NCI-H1436 treated with DMSO at 0.1 percent for 48 hours (cell line): ENCODE measurements at places on chromosomes 2 and 18.

DNA sequence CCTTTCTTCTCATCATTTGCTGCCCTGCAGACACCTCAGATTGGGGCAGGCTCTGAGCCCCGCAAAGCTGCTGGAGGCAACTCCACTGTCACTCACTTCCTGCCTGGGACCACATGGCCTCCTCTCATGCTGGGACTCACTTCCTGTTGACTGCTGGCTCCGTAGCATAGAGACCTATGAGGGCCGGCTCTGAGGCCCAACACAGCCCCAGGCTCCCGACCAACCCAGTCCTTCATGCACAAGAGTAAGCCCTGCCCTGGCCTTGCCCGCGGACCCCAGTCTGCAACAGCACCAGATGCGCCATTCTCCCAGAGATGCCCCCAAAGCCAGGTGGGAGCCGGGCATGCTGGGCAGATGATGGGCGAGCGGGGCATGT, 55.7 kb downstream of the DNMT3A start:
- no peak for DNase-seq

GRCh38 chr2:186460465-186460864, 25.6 kb upstream of the ZC3H15 start:
- no peak for DNase-seq

GRCh38 chr2:9517118-9517782, 38.4 kb downstream of the ADAM17 start:
- DNase-seq = no peak

GRCh38 chr2:121046335-121046734, 238.7 kb downstream of the TFCP2L1 start:
- DNase-seq = no peak

GRCh38 chr2:8264981-8265380, 416.9 kb upstream of the ID2 start:
- DNase-seq = no peak

GRCh38 chr2:1538663-1539062, 125.4 kb downstream of the TPO start:
- DNase-seq = no peak

DNA sequence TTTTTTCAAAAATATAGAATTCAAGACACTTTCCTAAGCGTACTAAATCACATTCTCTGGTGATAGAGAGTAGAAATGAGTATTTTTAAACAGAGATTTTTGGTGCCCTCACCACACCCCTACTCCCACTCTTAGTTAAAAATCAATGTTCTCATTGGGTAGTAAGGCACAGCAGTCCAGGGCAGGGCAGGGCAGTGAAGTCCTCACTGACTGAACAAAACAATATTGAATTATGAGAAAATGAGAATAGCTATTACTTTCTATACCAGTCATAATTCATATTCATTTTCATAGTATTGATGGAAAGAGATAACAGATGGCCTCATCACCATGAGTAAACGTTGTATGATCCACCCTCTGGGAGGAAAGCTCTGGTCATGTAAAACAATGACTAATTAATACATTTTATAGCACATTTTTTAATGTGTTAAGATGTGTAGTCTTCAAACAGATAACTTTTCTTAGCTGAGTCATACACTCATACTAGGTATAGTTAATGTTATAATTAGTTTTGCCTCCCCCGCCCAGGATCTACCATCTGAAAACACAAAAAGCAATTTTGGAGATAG, 686.1 kb downstream of the KCNJ3 start:
- no peak for DNase-seq

- no peak for DNase-seq
Measured at GRCh38 chr18:70074116-70074515, 126.4 kb upstream of the CD226 start.

DNA sequence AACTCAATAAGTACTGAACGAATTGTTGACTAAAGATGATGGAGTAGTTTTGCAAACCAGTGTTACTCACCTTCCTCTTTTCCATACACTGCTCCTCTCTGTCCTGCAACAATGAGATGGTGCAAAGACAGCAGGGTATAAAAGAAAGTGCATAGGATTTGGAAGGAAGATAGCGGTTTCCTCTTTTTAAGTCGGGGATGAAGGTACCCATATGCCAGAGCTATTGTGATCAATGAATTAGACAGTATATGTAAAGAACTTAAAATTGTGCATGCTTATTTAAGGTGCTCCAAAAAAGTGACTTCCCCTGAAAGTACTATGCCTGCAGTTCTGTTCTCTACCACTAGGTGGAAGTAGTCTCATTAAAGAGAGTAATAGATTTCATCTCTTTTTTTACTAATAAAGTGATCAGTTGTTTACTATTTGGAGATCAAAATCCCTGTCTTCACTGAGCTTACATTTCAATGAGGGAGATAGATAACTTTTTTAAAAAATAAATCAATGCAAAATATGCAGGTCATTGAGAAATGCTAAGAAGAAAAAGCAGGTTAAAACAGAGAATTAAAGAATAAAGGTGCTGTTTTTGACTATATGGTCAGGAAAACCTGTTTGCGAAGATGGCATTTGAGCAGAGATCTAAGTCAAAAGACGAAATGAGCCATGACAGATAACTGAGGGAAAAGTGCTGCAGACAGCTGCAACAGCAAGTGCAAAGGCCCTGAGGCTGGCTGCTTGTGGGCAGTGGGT, 339.7 kb upstream of the SLC14A2 start:
- no peak for DNase-seq

DNA sequence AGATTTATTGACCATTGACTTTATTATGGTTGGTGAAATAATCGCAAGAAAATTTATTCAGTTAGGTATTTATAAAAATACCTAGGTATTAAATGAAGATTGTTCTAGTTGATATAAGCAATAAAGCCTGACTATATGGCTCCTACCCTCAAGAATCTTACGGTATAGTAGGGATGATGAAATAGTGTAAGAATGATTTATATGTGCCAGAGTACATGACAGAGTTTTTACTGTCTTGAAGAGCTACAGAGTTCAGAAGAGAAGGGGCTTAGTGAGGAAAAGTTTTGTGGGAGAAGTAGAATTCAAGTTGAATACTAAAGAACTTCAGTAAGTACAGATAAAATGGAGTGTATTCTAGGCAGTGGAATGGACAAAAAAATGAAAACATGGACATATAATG, 9.7 kb downstream of the CREB1 start:
- no peak for DNase-seq

GRCh38 chr18:79106084-79106483, 36.9 kb downstream of the ATP9B start:
- no peak for DNase-seq

- DNase-seq = no peak
Measured at GRCh38 chr18:73711256-73711655, 436.4 kb downstream of the FBXO15 start.

GRCh38 chr2:229071292-229071976, 199.7 kb downstream of the PID1 start:
- no peak for DNase-seq

- DNase-seq = no peak
Measured at GRCh38 chr2:96142217-96143113, 2.8 kb downstream of the DUSP2 start.

- DNase-seq = no peak
Measured at GRCh38 chr2:54549917-54550518, 93.9 kb downstream of the SPTBN1 start.

GRCh38 chr2:233764264-233764663, 4.2 kb downstream of the UGT1A1 start:
- no peak for DNase-seq

DNA sequence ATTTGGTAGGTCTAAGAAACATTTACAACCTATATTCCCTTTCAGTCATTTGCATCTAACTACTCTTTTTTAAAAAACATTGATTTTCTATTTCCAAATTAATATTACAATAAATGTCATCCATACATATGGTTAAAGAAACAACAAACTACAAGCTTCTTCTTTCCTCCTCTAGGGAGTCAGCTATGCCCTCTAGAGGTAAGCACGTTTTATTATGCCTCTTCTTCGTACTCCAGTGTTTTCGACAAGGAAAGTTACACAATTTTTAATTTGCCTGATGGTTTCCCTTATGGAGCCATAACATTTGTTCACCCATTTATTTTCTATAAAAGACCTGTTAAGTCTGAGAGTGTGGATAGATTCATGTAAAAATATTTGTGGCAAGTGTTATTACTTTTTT, 183.4 kb upstream of the CDH7 start:
- DNase-seq = no peak

DNA sequence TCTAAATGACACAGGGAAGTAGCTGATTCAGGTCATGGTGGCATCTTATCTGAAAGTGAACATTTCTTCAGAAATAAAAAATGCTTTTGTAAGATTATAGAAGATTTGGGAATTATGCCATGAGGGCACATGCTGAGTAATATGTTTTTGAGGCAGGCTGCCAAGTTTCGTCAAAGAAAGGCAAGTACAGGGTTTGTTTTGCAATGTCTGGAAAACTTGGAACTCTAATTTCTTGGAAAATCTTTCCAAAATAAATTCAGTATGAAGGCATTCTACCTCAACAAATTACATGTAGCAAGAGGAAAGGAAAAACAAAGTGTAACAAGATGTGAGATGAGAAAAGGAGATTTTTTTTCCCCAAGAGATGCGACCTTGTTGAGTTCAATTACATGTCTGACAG, 167.7 kb downstream of the PLCL1 start:
- DNase-seq = no peak

DNA sequence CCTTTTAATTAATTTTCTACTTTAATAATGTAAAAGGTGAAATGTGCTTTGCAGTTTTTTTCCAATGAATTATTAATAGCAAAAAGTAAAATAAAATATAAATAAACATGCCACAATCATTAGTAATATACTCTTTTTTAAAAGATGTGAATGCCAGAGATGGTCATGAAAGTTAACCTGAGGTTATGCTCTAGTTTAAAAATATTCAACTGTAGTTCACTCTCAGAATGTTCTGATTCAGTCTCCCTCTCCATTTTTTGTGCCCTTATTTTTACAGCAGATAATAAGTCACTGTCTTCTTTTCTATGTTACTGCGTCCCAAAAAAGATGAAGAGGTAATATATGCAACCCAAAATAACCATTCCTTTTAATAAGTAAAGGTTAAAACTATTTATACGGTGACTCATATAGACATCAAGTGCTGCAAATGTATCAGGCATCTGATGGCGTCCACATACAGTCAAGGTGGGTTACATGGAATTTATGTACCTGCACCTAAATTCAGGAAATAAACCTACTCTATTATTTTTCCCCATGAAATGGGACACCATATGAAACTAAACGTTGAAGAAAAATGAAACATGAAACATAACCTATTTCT, 153.6 kb upstream of the ZNF804A start:
- no peak for DNase-seq

DNA sequence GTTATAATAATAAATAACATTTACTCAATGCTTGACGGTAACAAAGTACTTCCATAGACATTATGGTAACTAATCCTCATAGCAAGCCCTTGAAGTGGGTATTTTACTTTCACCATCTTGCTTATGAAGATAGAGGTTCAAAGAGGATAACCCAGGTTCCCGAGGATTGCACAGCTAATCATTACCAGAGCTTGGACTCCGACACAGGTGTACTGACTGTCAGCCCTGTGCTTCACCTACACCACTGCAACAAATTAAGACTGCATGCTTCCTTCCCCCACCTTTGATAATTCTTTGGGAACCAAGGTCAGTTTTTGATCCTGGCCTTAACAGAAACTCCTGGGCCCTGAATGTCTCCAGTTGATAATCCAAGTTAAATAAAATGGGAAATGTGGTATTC, 48.9 kb downstream of the FAM98A start:
- DNase-seq = no peak

DNA sequence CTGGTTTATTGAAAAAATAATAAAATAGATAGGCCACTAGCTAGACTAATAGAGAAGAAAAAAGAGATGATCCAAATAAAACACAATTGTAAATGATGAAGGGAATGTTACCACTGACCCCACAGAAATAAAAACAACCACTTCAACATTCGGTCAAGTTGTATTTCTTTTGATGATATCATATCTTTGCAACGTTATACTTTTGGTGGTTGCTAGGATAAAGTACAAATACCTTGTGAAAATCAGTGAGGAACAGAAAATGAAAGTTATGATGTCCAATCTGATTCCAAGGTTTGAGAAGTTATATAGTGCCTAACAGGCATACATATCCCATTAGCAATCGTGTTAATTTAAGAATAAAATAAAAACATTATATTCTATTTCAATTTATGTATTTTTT, 6.6 kb upstream of the ASNSD1 start:
- no peak for DNase-seq

GRCh38 chr2:169265591-169265990, 96.7 kb downstream of the LRP2 start:
- DNase-seq = no peak

- no peak for DNase-seq
Measured at GRCh38 chr2:19747310-19748072, 154.3 kb downstream of the TTC32 start.

DNA sequence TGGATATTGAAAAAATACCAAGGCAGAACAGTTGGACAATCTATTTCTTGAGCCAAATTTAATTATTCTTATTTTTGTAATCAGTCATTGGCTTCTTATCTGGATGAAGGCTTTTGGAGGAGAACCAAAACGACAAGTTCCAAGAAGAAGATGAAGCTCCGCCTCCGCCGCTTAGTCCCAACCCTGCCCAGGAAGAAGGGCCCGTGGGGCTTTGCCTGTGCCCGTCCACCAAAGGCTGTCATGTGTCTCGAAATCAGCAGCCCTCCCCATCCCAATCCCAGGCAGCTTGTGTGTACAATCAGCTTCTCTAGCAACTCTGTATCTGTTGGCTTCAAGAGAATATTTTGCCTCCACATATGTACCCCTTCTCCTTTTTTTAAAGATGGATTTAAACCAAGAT, 24.6 kb downstream of the PTRHD1 start:
- no peak for DNase-seq

- DNase-seq = no peak
Measured at GRCh38 chr18:7840411-7840810, 273.3 kb downstream of the PTPRM start.

DNA sequence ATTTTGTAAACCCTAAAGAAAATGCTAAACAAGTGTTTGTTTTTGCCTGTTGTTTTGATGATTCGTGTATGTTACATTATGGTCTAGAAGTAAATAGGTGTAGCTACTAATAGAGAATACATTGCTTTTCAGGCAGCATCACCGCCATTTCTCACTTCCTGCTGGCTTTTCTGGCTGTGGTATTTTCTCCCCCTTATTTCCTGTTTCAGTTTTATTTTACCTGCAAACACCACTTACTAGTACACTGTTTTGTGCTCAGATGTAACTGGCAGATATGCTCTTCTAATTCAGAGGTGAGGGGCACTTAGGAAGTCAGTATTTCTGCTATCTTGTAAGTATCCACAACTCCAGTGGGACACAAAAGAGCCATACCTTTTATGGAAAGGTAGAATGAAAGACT, 38.1 kb upstream of the SLC3A1 start:
- no peak for DNase-seq

GRCh38 chr2:68951899-68952298, 794 bp downstream of the GKN2 start:
- DNase-seq = no peak

- DNase-seq = no peak
Measured at GRCh38 chr2:114046866-114047435, 157.1 kb downstream of the ACTR3 start.

GRCh38 chr2:106053116-106053515, 141.0 kb downstream of the UXS1 start:
- no peak for DNase-seq
